T-helper 17 cell (primary cell): ENCODE measurements at places on chromosomes 16 and 17.
A peak's percentile ranks its signal among the peaks of the same experiment; 100 is the strongest.

GRCh38 chr16:88758944-88759244, 26.1 kb downstream of the PIEZO1 start:
- DNase-seq, result no peak

GRCh38 chr16:87278191-87279093, 38.8 kb downstream of the C16orf95 start:
- no peak for DNase-seq

DNA sequence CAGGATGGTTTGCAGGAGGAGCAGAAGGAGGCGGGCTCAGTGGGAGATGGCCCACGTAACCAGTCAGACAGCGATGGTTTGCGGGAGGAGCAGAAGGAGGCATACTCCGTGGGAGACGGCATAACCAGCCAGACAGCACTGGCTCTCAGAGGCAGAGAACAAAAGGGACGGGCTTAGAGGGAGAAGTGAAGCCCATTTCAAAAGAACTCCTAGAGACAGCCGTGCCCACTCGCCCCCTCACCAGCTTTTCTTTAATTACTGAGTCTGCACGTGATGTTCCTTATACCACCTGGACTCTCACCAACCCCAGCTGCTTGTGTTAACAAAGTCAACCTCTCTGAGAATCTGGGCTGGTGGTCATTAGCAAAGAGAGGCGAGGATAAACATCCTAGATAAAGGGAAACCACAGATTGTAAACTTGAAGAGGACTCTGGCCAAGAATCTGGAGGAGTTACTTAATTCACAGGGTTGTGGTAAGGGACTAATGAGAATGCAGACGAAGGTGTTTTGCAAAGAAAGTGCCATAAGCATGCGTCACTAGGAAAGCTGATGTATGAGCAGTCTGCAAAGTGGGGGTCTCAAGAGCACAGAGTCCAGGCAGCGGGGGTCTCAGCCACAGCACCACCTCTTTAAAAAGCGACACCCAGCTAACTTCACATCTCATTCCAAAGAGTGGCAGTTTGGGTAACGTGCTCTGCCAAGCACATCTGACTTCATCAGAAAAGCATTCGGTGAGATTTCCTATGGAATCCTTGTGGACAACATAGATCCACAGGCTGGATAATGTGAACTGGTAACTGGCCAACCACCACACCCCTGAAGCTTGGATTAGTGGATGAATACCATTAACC, 51.7 kb downstream of the NXN start:
- DNase-seq, result no peak

GRCh38 chr16:69143116-69143515, 10.7 kb downstream of the UTP4 start:
- DNase-seq, result no peak

DNA sequence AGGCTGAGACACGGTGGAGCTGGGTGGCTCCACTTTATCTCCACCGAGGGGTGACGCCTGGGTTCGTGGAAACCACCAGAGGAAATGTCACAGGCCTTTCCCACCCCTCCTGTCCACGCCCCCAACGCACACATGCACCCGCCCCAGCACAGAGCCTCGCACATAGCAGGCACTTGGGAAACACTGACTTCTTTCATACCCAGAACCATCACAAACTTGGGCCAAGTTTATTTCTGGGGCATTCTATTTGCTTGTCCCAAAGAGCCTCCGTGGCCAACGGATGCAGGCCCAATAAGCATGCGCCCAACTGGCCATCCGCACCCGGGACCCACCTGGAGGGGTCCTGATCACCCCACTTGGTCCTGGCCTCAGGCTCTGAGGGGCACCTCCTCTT, 3.3 kb downstream of the BCAR1 start:
- DNase-seq, result no peak

DNA sequence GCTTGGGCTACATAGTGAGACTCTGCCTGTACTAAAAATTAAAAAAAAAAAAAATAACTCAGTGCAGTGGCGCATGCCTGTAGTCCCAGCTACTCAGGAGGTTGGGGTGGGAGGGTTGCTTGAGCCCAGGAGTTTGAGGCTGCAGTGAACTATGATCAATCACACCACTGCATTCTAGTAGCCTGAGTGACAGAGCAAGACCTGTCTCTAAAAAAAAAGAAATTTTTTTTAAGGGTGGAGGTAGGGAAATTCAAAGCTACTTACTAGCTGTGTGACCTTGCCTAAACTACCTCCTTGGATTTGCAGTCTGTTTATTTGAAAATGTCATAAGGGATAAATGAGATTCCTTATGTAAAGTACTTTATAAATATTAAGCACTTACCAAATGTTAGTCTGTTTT, 3.4 kb upstream of the SMPD3 start:
- DNase-seq, result no peak

DNA sequence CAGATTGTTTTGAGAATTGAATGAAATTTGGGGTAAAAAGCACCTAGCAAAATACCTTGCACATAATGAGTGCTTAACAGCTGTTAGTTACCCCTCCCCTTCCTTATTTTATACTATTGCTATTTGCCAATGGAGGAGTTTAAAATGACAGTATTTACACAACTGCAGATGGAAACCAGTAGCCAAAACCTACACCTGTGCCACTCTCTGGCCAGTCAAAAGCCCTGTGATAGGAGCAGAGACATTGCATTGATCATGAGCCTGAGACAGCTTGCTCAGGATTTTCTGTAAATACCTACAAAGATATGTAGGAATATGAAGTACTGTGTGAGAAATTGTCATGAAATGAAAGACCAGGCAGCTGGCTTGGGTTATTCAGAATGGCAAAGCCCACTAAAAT, 115.3 kb upstream of the HLF start:
- no peak for DNase-seq

DNA sequence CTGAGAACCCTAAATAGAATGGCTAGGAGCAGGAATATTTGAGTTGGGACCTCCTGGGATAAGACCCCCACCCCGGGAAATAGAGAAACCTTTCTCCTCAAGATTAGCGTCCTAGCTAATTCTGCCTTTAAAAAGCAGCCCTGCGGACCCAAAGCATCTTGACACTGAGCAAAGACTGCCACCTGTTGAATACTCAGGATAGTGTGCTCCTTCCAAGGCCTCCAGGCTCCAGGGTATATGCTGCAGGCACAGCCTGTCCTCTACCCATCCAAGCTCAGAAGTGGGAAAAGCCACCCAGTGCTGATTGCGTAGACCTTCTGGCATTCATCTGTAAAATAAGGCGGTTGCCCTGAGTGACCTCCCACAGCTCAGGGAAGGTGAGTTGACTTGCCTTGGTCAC, 456.2 kb upstream of the DYNLRB2 start:
- DNase-seq, result no peak

- no peak for DNase-seq
Measured at GRCh38 chr17:30547778-30548573, 70.8 kb downstream of the GOSR1 start.

- DNase-seq, result peak; percentile 74
Measured at GRCh38 chr17:7014995-7015958, 2.9 kb downstream of the RNASEK start.

DNA sequence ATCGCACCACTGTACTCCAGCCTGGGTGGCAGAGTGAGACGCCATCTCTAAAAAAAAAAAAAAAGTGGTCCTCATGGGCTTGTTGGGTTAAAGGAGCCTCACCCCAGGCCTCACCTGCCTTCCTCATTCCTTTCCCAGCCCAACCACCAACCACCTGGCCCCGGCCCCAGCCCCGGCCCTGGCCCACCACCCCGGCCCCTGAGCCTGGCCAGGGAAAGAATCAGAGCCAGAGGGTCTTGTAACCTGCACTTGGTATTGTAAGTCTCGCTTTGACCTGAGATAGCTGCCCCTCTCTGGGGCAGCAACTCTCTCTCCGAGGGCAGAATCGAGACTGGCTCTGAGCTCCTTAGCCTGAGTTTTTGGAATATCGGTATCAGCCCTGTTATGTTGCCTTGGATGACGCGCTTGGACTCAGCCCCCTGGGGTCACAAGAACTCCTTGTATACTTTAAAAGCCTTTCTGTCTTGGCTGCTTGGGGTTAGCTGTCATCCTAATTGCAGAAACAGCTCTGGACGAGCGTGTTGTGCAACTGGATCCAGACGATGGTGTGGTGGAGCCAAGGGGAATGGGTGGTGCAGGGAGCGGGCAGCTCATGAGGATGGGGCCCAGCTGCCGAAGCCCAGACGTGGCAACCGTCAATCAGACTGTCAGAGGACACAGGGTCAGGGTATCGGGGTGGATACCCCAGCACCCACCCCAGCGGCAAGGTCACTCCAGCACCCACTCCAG, 14.6 kb downstream of the SMTNL2 start:
- DNase-seq, result no peak

GRCh38 chr17:27568216-27568615, 62.8 kb upstream of the LGALS9 start:
- DNase-seq, result no peak

DNA sequence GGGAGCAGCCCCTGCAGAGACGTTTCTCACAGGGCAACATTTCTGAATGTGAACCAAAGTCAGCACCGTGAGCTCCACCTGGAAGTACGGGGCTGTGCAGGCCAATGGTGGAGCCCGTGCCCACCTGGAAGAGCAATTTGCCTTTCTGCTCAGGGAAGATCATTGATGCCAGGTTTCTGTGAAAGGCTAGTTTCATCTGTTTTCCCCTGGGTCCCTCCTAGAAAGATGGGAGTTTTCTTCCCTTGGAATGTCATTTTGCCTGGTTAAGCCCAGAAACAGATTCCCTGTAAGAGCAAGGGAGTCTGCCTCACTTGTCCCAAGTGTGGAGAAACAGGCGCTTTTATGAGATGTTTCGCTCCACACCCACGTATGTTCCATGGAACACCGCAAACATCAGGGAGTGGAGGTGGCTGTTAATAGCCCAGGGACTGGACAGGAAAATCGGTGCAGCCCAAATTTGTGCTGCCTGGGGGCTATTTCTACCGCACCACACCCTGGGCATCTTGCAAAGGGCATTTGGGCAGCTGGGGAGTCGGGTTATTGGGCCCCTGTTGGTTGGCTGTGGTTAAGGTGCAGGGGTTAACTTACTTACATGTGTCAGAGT, 2.6 kb downstream of the SLC6A4 start:
- no peak for DNase-seq

DNA sequence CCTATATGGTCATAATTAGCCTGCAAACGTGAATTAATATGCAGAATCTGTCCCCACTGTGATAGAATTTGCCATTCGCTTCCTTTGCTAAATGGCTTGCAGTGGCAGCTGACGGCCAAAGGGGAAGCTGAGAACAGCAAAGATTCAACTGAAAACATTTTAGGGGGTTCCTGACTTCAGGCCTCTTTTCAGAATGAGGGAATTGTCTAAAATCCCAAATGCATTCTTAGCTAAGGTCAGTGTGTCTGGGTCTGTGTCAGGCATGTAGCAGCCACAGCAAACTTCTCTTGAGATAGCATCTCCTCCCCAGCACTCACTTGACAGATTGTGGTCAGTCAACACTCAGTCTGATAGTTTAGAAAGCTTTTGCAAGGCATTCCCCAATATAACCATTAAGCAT, 701.1 kb downstream of the WWOX start:
- DNase-seq, result no peak

- DNase-seq, result no peak
Measured at GRCh38 chr16:8953064-8953463, 10.6 kb downstream of the USP7 start.

- DNase-seq, result no peak
Measured at GRCh38 chr17:74512036-74512435, 19.2 kb downstream of the CD300LB start.

- DNase-seq, result no peak
Measured at GRCh38 chr17:45031231-45032173, 19.9 kb downstream of the DCAKD start.

GRCh38 chr16:24544640-24545039, 5.3 kb downstream of the RBBP6 start:
- no peak for DNase-seq

GRCh38 chr17:60971515-60972369, 294.1 kb downstream of the BCAS3 start:
- DNase-seq, result no peak

DNA sequence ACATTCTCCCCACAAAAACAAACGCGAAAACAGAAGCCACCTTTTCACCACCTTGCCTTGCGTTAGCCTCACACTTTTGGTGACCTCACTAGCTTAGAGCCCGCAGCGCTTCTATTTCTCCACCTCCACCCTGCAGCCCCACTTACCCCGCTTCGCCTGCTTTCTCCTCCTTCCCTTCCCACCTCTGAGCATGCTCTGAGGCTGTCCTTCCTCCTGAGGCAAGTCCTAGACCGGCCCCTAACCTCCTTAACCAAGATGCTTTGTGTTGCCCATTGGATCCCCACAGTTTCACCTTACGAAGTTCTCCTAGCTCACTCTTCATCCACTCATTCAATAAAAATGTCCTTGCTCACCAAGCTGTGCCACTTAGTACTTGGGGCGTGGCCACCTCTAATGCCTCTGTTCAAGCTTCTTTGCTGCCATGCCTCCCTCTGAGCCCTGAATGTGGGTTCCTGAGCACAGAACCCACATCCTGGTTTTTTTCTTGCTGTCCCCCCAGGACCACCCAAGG, 1.3 kb downstream of the GNGT2 start:
- no peak for DNase-seq

DNA sequence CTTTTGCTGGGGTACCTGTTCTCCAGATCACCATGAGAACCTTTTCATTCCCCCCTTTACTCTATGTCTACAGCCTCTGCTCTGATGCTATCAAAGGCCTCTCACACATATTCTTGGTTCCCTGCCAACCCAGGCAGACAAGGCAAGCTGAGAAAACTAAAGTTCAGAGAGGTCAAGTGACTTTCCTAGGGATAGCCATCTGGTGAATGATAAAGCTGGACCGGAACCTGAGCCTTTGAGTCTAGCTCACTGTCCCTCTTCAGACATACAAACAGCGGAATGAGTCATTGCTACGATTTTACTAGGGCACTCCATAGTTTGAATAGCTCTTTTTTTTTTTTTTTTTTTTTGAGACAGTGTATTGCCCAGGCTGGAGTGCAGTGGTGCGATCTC, 73.3 kb downstream of the XYLT1 start:
- peak; percentile 22 for DNase-seq

GRCh38 chr17:20988896-20989295, 53.9 kb downstream of the USP22 start:
- no peak for DNase-seq

GRCh38 chr17:57338257-57338914, 82.1 kb downstream of the MSI2 start:
- DNase-seq, result no peak
